NCI-H1105 (cell line): ENCODE measurements at places on chromosomes 7 and 10.

- no peak for DNase-seq
Measured at GRCh38 chr10:119776536-119776935, 50.7 kb downstream of the INPP5F start.

GRCh38 chr7:29332875-29333855, 138.6 kb downstream of the CHN2 start:
- no peak for DNase-seq

DNA sequence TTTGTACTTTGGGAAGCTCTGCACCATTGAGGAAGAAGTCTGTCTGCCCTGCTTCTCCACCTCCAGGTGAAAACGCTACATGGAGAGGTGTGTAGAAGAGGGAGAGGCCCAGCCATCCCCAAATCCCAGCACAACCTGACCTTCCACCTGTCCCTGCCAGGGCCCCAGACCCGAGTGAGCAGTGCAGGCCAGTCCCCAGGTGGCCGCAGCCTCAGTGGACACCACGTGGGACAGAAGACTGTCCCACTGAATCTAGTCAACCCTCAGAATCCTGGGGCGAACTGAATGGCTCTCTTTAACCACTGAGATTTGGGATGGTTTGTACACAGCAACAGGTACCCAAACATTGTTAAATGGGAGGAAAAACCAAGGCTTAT, 29.9 kb upstream of the GALNTL5 start:
- no peak for DNase-seq

DNA sequence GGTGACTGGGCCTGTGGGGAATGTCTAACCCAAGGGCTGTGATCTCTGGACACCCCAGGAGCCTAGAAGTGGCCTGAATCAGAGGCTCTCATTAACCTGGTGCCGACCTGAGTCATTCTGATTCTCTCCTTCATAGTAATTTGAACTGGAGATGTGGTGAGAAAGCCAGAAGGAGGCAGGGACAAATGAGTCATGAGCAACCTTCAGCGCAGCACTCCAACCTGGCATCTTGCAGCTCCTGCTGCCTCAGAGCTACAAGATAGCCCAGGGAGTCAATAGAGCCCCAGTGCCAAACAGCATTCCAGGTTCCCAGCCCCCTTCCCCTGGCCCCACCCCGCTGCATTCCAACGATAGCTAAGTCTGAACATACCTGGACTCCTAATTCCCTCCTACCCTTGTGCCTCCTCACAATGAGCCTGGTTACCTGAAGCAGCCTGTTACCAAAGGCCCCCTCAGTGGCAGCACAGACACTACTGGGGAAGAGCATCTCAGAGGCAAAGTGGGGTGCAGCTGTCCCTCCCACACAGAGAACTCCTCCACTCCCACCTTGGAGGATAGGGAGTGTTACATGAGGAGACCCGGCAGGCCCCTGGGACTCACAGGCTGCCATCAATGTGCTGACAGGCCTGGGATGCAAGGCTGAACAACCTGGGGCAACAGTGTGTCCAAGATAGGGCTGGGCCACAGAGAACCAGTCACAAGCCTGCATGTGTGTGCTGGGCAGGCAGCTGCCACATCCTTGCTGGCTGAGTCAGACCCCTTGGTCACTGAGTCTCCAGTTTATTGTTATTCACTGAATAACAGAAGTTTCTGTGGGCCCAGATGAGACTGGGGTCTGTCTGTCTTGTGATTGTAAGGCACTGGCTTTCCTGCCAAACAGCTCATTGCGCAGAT, 76.8 kb upstream of the LEP start:
- no peak for DNase-seq

DNA sequence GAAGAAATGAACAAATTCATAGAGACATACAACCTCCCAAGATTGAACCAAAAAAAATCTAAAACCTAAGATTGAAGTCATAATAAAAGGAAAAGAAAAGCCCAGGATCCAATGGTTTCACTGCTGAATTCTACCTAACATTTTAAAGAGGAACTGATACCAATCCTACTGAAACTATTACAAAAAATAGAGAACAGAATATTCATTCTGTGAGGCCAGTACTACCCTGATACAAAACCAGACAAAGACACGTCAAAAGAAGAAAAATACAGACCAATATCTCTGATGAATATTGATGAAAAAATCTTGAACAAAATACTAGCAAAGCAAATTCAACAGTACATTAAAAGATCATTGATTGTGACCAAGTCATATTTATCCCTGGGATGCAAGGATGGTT, 128.5 kb upstream of the STEAP1 start:
- DNase-seq = no peak

GRCh38 chr7:124618871-124619270, 146.7 kb downstream of the GPR37 start:
- no peak for DNase-seq

DNA sequence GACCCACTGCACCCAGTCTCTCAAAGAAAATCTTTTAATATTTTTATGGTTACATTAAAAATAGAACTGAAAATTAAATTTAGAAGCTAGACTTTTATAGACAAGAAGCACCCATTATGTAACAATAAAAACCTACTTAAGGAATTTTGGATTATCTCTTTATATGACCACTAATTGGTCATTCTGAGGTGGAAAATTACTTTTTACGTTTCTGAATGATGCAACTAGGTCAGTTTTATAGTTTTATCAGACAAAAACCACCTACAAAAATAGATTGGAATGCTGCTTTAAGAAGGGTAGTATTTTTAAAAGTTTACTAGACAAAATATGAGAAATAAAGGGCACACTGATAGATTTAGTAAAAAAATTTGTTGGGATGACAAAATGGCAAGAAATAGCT, 16.5 kb downstream of the SYPL1 start:
- DNase-seq = no peak

DNA sequence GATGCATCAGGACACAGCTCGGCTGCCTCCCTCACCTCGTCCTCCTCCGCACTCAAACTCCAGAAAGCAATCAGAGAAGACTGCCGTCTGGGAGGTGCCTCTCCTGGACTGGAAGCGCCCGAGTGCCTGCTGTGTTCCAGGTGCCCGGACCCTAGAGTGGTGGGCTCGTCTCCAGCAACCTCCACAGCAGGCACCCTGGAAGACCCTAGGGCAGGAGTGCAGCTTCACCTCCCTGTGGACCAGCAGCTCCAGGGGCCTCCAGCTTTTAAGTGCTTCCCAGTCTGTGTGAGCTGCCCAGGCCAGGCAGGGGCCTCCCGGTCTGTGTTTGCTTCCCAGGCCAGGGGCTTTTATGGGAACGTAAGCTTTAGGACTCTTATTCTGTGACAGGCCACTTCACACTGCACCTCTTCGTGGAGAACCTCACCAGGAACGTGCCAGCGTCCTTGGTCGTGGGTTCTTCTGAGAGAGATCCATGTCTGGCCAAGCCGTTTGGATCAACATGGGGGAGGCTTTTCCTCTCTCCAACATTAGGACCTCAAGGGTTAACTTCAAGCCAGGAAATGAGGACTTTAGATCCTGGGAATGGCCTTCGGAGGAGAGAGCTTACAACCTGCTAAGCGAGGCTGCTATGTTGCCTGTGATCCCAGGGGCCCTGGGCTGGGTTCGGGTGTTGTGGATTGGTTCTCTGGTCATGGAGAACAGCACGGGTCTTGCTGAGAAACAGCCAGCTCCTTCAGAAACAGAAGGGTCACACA, 5.9 kb upstream of the PWWP2B start:
- no peak for DNase-seq

- no peak for DNase-seq
Measured at GRCh38 chr10:65723525-65723924, 1202.3 kb upstream of the LRRTM3 start.

GRCh38 chr7:89002981-89003956, 207.7 kb upstream of the TEX47 start:
- no peak for DNase-seq

DNA sequence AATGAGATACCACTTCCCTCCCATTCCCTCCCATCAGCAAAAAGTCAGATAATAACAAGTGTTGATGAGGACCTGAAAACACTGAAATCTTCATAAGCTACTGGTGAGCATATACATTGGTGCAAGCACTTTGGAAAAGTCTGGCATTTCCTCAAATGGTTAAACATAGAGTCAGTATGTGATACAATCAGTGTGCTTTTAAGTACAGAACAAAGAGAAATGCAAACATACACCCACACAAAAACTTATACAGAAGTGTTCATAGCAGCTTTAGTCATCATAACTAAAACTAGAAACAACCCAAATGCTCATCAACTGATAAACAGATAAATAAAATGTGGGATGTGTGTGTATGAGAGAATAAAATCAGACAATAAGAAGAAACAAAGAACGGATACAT, 261.9 kb downstream of the ELMO1 start:
- no peak for DNase-seq

GRCh38 chr7:66505009-66505408, 123.7 kb upstream of the KCTD7 start:
- DNase-seq = no peak

DNA sequence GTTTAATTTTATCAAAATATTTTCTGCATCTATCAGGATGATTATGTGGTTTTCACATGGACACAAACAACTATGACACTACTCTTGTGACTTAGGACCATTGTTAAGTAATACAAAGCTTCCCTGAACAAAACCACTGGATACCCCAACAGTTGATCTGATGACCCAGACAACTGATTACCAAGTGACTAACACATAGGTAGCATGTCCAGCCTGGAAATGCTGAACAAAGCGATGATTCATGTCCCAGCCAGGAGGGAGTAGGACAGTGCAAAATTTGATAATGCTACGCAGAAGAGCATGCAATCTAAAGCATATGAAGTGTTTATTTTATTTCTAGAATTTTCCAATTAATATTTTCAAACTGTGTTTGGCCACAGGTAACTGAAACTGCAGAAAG, 8.9 kb upstream of the PNLIP start:
- DNase-seq = no peak

DNA sequence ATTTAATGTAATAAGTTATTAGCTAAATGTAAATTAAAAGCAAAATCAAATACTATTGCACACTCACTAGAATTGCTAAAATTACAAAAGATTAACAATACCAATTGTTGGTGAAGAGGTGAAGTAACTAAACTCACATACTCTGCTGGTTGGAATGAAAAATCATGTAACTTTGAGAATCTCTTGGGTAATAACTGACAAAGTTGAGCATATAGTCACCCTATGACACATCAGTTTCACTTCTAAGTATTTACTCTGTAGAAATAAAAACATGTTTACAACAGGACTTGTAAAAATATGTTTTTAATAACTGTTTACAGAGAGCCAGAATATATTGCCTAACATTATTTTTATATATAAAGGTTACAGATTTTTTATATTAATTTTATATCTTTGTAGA, 33.6 kb downstream of the CNTNAP2 start:
- DNase-seq = no peak

DNA sequence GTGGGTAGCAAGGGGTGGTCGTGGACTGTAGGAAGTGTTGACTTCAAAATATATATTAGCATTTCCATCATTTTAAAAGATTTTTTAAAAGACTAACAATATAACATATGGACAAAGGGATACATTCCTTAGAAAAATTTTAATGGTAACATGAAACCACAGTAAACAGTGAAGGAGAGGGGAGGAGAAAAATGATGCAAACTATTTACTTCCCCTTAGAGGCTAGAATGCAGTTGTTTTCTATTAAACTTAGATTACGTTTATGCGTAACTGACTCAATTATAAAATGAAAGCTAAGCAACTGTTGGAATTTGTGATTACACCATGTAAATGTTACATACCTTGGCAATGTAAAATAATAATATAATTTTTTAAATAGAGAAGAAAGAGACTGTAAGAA, 41.3 kb downstream of the CALD1 start:
- no peak for DNase-seq

- DNase-seq = no peak
Measured at GRCh38 chr7:139131601-139132041, 22.1 kb upstream of the ZC3HAV1 start.

GRCh38 chr7:21140622-21141021, 287.3 kb upstream of the SP4 start:
- no peak for DNase-seq

DNA sequence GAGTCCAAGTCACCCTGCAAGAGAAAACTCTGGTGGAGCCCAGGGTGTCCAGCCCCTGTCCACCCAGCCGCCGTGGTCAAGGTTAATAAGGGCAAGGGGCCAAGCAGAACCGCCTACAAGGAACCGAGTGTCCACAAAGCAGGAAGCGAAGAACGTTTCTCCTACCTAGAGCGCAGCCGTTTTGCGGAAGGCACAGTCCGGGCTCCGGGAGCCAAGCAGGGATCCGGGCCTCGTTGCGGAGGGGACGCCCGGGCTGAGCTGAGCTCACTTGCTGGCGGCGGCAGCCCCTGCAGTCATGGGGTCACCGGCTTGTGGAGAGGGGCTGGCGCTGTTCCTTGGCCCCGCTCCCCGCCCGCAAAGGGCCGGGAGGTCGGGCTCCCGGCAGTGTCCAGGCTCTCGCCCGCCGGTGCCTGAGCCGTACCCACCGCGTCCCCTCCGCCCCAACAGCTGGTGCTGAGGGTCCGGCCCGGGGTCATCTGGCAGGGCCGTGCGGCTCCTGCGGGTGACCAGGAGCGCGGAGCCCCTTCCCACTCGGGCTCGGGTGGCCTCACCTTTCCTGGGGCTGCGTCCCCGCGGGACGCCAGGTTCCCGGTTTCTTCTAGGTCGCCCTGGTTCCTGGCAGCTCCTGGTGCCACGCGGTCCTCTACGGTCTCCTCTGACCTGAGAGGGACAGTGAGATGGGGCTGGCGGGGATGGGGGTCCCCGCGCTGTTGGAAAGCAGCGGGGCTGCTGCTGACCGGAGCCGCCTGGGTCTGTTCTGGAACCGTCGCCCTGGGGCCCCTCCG, 14.0 kb upstream of the ZNF273 start:
- no peak for DNase-seq

DNA sequence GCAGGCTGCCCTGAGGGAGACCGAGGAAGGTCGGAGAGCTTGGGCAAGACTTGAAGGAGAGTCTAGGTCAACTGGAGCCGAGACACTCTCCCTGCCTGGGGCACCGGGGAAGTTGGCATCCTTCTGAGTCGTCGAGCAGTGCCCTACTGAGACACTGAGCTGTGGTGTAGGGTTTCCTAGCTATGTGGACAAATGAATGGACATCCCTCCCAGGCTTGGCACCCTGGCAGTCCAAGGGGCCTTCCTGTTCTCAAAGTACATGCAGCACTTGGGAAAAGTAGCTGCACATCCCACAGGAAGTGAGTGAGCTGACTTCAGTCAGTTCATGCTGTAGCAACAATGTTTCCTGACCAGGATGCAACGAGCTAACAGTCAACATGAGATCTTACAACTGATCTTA, 57.2 kb upstream of the INPP5A start:
- no peak for DNase-seq
